ENCODE measurements at places on chromosomes 7 and 10.
A peak's percentile ranks its signal among the peaks of the same experiment; 100 is the strongest.

- no peak for DNase-seq
Observed at GRCh38 chr7:158784270-158784669, 45.0 kb downstream of the ESYT2 start.

- peak; percentile 81 for DNase-seq
Observed at GRCh38 chr10:110225756-110226542, 18.5 kb downstream of the MXI1 start.

DNA sequence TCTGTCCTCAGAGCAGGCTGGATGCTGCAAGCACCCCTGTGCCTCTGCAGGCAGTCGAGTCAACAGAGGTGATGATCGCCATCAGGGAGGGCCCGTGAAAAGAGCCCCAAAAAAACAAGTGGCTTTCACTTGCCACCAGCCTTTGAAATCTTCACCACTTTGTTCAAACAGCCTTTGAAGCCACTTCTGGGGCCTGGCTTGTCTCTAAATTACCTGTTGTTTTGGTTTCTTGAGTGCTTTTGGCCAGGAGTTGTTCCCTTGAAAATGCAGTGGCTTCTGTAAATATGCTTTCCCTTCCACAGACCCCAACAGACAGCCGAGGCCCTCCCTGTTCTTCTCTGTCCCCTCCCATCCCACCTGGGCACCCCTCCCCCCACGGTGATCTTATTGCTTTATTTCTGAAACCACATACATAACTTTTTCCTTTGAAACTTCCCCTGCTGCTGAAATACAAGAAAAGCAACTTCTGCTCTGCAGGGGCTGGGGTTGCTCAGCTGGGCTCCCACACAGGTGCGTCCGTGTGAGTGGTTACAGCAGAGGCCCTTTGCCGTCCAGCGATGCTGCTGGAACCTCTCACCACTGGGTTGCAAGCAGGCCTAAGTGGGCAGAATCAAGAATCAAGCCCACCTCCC lies 283.8 kb upstream of the SHH start:
- peak; percentile 10 for DNase-seq

GRCh38 chr7:27605689-27606269 lies 56.9 kb downstream of the HIBADH start:
- DNase-seq, result no peak

DNA sequence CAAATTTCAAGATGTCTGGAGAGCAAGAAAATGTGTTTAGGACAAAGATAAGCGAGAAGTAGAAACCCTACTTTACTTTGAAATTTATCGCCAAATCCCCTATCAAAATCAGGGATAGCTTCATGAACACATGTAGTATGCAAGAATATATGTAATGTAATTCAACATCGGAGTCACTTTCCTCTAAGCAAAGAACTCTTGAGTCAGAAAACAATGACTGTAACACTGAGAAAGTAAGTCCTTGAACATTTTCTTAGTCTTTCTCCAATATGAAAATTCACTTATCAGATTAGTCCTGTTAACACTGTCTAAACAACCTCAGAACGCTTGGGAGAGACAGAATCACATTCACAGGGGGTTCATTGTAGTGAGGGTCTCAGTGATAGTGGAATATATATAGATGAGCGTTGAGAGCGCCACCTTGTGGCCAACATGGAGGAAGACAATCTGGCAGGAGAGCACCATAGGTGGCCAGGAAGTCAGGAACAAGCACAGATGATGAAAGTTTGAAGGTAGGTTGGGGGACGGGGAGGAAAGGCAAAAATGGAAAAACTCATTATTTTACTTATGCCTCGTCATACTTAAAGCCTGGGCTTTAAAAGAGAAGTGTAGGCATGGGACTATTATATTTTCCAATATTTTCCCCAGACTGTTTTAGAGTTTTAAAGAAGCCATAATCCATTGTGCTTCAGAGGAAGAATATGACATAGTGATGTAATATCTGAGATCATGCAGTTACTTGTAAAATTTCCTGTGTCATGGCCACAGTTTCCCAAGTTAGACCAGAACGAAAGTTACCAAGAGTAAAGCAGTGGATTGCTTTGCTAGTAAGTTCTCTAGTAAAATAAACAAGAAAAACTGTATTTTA lies 115.5 kb upstream of the GNAI1 start:
- DNase-seq, result no peak

GRCh38 chr10:29676732-29677131 lies 42.0 kb upstream of the SVIL start:
- no peak for DNase-seq

GRCh38 chr7:47478926-47479711 lies 102.8 kb downstream of the TNS3 start:
- no peak for DNase-seq

DNA sequence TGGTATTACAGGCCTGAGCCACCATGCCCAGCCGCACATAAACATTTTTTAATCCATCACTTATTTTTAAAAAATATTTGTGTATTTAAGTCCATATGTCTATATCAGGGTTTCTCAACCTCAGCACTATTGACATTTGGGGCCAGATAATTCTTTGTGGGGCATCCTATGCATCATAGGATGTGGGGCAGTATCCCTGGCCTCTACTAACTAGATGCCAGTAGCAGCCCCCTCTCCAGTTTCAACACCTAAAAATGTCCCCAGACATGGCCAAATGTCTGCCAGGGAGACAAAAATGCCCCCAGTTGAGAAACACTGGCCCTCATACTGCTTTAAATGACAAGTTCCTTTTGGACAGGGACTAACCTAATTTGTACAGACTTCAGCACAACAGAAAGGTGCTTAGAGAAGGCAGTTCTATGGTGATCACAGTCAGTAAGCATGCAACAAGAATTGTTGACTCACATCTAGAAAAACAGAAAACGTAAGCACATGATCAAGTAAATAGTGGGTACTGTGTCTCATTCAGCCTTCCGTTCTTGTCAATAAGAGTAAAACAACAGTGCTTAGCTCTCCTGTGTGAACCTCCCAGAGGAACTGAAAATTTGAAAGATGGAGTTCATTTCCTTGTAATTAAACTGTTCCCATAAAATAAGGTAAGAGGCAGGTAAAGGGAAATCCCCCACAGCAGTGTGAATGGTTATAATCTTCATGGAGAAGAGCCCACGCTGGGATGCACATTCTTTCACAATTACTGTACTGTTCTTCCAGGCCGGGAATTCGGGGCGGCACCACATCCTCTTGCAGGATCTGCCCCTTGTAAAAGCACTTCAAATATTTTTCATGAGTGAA lies 17.3 kb upstream of the ADRB1 start:
- DNase-seq, result no peak

- DNase-seq, result no peak
Observed at GRCh38 chr7:3367261-3367660, 66.2 kb downstream of the SDK1 start.

DNA sequence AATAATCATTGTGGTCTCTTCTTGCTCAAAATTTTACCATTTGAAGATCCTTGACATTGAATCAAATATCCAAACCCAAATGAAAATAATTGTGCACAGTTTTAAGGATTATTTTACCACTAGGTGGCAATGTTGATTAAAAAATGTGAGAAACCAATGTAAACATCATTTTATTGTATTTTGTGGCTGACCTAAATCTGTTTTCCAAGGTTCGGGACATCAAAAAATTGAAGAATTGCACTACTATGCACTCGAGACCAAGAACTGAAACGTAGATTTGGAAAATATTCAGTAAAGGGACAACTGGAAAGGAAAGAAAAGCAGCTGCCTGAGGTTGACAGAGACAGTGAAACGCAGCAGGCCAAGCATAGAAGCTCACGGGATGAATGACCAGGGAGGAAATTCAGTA lies 259.3 kb downstream of the SNX13 start:
- DNase-seq, result no peak

GRCh38 chr10:48502791-48503190 lies 102.1 kb downstream of the ARHGAP22 start:
- DNase-seq, result no peak

DNA sequence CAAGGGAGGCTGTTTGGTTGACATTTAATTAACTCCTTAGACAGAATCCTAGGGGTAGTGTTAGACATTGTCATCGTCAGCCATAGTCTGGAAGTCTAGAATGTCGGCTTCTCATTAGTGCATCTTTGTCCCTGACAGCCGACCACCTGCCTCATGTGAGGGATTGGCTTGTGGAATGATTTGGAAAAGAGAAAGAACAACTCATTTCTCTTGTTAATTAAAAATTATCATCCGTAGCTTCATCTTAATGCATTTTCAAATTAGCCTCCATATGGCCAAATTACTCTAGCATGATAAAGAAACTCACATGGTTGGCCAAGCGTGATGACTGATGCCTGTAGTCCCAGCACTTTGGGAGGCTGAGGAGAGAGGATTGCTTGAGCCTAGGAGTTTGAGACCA lies 97.7 kb upstream of the PARD3 start:
- DNase-seq, result no peak
